ENCODE measurements at places on chromosomes 1 and 21.

DNA sequence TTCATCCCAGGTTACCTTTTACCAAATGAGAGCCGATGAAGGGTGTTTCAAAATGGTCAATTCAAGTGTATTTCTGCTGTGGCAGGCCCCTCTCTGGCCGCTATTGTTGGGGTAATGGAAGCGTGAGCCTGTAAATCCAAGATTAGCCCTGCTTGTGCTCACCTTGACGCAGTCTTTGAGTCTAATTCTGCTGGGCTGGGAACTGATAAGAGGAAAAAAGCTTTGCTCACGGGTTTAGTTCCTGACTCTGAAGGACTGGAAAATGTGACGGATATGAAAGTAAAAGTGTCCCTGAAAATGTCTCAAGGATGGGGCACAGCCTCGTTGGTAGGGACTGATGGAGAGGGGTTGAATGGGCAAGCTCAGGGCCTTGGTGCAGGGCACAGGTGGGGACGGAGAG lies 125.9 kb upstream of the GALNT2 start:
- no peaks in the 10 kb centered on the region for H3K27me3 ChIP-seq
- no peak for DNase-seq
- H3K27ac ChIP-seq: no peak overlapping the region
- H3K4me1 ChIP-seq: no peaks in the 10 kb centered on the region
- no peak overlapping the region for H3K4me3 ChIP-seq

DNA sequence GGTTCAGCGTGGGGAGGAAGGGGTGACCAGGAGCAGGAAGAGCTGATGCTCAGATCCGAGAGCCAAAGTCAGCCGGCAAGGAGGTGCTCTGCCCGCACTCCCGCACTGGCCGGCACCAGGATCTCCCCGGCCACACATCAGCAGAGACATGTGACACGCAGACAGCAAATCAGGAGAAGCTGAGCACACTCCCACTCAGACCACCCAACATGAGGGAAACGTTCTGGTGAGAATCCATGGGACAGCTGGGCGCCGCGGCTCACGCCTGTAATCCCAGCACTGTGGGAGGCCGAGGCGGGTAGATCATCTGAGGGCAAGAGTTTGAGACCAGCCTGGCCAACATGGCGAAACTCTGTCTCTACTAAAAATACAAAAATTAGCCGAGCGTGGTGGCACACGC lies 18.6 kb upstream of the PTTG1IP start:
- H3K36me3 ChIP-seq: no peaks in the 10 kb centered on the region
- no peak for DNase-seq
- H3K27ac ChIP-seq: no peak overlapping the region
- H3K27me3 ChIP-seq: no peaks in the 10 kb centered on the region
- H3K4me3 ChIP-seq: no peak overlapping the region

DNA sequence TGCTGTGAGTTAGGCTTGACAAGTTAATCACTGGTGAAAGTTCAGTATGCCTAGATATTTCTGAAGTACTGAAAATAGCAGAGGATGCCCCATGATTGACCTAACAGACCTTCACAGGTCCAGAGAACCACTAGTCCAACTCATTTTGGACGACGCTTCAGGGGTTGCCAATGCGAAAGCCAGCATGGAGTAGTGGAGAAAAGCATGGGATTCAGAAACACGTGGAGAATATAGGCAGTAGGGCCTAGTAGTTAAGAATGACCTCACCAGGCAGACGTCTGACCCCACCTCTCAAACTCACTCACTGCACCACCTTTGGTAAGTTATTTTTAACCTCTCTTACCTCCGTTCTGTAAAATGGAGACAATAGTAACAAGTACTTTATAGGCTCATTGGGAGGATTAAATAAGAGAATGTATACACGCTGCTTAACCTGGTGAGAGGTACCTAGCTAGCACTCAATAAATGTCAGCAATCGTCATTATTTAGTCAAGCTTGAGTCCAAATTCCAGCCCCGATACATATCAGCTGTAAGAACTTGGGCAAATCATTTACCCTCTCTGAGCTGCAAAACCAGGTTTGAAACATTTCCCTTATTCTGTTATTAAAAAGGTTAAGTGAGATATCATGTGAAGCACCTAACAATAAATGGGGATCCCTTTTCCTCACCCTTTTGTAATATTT lies 13.2 kb downstream of the PLPP3 start:
- peaks cover 4% of the 10 kb centered on the region for H3K27me3 ChIP-seq
- H3K27ac ChIP-seq: no peak overlapping the region
- H3K36me3 ChIP-seq: peaks cover 3% of the 10 kb centered on the region
- H3K4me1 ChIP-seq: peaks cover 32% of the 10 kb centered on the region
- no peak for DNase-seq
- H3K4me3 ChIP-seq: no peak overlapping the region

DNA sequence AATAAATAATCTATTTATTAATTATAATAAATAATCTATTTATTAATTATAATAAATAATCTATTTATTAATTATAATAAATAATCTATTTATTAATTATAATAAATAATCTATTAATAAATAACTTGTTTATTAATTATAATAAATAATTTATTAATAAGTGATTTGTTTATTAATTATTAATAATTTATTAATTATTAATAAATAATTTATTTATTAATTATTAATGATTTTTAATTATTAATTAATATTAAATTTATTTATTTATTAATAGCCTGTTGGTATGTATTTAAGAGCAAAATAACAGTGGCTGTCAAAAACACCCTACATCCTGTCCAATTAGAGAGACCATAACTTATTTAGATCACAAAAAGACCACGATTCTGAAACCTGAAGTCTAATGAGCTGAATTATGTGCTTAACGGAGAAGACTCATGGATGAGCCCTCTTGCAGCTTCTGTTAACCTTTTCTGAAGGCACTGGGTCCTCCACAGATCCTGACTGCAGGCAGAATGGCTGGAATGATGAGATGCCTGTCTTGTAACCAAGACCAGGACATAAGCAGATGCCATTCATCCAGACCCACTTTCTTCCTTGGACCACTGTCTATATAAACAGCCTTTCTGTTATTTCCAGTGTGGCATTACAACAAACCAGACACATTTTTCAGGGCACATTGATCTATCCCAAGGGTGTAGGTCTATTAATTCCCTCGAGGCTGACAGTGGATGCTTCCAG lies 134.2 kb downstream of the SETD4 start:
- no peak for DNase-seq
- H3K27me3 ChIP-seq: no peaks in the 10 kb centered on the region
- no peaks in the 10 kb centered on the region for H3K36me3 ChIP-seq
- H3K4me1 ChIP-seq: no peaks in the 10 kb centered on the region
- H3K27ac ChIP-seq: no peak overlapping the region

Data from endothelial cell (in vitro differentiated cells).